Colonic mucosa (tissue), 4 donors: ENCODE measurements at places on chromosomes 2 and 18.
A peak's percentile ranks its signal among the peaks of the same experiment; 100 is the strongest.

GRCh38 chr2:70675862-70676261, 92.1 kb downstream of the ADD2 start:
- DNase-seq, result no peak

DNA sequence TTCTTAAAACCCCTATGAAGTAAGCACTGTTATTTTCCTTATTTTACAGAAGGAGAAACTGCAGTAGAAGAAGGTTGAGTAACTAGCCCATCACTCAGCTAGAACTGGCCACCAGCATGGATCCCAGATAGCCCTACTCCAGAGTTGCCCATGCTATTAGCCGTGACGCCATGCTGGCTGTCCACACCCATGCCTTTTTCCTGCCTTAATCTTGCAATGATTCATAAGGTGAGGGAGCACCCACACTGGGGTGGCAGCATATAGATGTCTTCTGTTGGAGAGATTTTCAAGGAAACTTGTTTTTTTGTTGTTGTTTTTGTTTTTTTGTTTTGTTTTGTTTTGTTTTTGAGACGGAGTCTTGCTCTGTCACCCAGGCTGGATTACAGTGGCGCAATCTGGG, 204.1 kb upstream of the HAAO start:
- no peak for DNase-seq

DNA sequence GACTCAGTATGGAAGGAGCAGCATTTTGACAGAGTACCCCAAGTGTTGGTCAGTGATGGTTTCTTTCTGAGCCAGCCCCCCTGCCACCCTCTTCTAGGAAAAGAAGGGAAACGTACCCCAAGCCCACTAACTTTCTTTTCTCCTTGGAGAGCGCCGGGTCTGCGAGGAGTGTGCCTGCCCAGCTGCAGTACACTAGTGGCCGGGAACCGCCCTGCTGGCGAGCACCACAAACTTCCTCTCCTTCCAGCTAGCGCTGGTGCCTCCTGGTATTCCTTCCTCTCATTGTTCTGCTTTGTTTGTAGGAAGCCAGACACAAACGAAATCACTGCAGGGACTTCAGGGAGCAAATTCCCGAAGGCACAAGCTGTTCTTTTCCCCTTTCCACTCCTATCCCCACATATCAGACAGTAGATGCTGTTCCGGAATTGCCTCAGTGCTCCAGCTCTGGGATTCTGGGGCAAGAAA, 1.8 kb downstream of the CCDC85A start:
- peak; percentile 38 for DNase-seq

DNA sequence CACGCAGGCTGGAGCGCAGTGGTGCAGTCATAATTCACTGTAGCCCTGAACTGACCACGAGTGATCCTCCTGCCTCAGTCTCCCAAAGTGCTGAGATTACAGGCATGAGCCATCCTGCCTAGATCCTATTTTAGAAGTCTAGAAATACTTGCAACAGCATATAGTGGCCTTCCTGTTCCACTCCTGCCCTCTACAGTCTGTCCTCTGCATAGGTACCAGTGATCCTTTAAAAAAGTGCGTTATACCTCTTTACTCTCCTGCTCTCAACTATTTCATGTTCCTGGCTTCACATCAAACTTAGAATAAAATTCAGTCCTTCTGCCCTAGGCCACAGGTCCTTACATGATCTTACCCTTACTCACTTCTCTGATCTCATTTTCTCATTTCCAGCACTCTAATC, 6.0 kb downstream of the COMMD1 start:
- no peak for DNase-seq

DNA sequence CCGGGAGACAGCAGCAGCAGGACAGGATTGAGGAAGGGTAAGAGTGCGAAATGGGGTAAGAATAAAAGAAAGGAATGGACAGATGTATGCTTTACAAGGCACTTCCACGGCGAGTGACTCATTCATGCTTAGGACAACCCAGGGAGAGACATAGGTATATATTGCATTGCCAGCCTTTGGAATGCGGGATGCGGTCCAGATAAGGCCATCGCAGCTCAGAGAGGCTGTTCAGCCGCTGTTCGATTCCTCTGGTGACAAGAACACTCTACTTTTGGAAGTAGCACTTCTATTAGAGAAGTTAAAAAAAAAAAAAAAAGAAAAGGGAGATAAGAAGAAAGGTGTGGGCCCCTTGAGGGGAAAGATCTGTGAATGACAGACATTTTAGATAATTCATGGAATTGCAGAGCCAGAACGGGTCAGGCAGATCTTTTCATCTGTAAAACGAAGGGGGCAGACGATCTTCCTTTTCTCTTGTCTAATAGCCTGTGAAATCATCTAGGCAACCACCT, 819 bp upstream of the NCOA1 start:
- peak; percentile 52 for DNase-seq

DNA sequence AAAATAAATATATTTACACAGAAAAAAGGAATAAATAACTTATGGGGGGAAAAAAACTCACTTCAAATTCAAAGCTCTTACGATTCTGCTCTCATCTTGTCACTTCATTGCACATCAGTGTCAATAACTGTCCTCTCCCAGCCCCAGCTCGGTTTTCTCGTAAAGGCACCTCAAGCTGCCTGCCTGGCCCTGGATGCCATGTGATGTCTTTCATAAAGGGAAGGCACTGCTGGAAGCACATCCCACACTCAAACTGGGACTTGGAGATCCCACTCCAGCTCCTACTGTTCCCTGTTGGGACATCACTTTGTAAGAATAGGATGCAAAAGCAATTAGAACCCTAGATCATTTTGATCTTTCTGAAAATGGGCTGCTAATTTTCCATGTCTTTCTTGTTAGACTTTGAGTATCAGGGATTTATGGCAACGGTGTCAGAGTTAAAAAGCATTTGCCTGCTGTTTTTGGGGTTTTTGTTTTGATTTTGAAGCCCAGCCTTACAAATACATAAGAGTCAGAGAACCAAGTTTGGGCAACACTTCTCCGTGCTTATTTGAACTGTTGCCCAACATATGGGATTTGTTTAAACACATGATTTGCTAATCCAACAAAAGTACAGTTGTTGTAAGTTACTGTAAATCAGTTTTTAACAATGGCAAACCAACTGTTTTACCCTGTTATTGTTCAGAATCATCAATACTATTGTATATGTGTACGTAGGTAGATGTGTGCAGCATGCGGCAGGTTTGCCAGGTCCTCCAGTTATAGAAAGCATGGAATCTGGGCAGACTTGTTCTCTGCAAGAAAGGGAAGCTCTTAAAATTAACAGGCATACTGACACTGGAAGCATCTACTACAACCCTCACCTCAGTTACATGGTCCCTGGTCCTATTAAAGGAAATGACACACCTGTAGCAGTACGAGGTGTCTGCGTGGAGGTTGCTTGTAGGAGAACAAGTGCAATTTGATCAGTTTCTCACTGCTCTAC, 20.6 kb downstream of the SERTAD2 start:
- DNase-seq, result no peak

DNA sequence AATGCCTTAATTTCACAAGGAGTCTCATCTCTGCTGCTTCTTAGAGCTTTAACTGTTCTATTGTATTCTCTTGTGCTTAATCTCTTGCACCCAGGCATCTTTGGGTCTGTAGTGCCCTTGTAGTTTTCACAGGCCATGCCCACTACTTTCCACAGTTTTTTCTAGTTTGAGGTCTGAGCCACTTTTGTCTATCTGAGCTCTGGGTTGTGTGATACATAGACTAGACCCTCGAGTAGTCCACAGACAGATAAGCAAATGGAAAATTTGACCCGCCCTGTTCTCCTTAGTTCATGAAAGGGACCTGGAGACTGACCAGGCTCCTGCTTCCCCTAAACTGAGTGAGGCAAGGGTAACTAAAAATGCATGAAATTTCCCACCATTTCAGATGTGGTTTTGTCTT, 466.8 kb upstream of the ZEB2 start:
- no peak for DNase-seq

DNA sequence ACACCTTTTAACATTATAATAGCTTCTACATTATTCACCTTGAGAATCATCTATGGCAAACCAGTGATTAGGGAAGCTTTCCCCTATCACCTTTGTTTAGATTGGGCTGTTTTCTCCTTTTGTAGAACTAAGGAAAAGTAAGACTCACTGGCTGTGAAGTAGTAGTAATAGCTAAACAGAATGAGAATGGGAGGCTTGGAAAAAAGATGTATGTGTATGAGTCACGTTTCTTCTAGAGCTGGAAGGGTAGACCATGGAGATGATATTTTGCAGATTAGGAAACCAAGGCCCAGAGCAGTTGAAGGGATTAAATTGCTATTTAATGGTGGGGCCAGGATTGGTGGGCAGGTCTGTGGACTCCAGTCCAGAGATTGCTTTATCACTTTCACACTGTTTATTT, 214.5 kb downstream of the MCFD2 start:
- DNase-seq, result no peak

- no peak for DNase-seq
These were observed 31.4 kb downstream of the COLEC11 start for GRCh38 chr2:3626118-3626811.

DNA sequence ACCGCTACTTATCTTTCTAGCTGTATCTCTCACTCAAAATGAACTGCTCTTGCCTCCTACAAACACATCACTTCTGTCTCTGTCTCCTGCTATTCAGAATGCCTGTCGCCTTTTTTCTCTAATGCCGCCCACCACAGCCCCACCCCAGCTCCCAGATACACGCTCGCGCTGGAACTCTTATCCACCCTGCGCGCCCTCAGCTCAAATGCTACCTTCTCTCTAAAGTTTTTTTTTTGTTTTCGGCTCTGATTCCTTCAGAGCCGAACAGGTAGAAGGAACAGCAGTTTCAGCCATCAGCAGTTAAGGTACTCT, 3.9 kb upstream of the SOS1 start:
- DNase-seq, result no peak

- no peak for DNase-seq
These were observed 7.7 kb upstream of the KCNE4 start for GRCh38 chr2:223044092-223044836.

GRCh38 chr2:128282976-128283810, 35.5 kb downstream of the HS6ST1 start:
- no peak for DNase-seq

- DNase-seq, result no peak
These were observed 630 bp upstream of the PPP1R1C start for GRCh38 chr2:181984814-181985631.

GRCh38 chr2:168091986-168092385, 155.4 kb downstream of the STK39 start:
- no peak for DNase-seq

DNA sequence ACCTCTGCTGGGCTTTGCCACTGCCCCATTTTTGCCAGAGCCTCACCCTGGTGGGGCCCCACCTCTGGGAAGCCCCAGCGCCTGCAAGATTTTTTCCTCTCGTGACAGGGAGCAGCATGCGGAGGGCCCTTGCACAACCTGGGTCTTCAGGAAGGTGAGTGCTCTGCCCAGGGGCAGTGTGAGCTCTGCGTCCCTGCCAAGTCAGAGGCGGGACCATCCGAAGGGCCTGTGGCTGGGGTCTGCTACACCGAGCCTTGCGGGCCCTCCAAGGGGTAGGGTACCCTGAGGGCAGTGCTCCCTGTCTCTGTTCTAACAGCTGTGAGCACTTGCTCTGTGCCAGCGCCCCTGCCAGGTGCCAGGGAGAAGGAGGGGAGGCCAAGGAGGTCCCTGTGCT, 5.8 kb upstream of the ODC1 start:
- no peak for DNase-seq

DNA sequence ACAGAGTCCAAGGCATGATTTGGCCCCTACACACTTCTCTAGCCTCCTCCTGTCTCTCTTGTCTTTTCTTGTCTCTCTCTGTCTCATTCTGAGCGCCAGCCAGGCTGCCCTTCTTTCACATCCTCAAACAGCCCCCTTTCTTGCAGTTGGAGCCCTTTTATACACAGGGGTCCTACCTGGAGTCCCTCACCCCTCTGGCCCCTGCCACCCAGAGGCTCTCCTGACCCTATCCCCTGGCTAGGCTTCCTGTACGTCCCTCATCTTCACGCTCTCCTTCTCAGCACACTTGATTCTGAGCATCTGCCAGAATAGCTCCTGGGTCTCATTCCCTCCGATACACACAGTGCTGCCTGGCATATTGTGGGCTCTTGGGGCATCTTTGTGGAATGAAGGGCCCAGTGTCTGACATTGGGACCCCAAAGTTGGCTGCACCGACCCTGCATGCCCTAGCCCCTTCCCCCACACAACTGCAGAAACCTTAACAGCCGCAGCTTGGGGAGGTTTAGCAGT, 261.9 kb downstream of the DYSF start:
- DNase-seq, result no peak

DNA sequence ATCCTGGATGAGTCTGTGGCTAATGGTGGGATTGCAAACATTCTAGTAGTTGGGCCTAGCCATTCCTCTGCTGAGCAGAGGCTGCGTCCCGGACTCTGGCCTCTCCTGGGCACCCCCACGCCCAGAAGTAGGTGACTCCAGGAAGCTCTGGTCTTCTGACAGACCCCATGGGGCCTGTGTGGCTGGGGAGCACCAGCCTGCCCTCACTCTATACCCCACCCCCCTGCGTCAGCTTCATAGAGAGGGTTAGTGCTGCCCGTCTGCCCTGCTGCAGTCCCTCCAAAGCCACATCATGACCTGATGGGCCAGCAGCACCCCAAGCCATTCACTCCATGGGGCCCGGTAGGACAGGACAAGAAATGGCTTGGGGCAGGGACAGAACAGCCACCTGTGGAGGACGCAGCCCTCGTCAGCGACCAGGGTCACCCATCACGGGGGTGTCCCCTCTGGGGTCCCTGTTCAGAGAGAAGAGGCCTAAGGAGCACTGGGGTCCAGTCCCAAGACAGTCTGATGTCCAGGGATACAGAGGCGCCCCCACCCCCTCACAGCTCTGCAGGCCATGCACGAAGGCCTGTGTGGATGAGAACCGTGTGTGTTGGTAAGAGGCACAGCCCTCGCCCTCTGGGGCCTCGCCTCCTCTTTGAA, 238.3 kb downstream of the ATAD2B start:
- no peak for DNase-seq

GRCh38 chr2:101806123-101806522, 108.6 kb downstream of the MAP4K4 start:
- DNase-seq, result no peak

DNA sequence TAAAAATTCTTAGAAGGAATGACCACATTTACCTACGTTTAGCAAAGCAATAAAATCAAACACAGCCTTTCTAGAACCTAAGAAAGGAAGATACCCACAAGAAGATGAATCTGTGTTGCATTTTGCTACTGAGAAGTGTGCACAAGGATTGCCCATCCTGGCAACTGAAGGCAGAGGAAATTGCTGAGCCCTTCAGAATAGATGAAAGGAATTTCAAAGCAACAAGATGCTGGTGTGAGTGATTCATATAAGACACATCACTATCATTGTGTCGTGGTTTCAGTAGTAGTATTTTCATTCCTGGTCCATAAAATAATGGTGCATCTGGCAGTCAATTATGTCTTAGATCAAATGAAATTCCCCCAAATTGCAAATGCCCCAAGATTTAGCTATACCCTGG, 48.4 kb upstream of the ANKRD44 start:
- no peak for DNase-seq

DNA sequence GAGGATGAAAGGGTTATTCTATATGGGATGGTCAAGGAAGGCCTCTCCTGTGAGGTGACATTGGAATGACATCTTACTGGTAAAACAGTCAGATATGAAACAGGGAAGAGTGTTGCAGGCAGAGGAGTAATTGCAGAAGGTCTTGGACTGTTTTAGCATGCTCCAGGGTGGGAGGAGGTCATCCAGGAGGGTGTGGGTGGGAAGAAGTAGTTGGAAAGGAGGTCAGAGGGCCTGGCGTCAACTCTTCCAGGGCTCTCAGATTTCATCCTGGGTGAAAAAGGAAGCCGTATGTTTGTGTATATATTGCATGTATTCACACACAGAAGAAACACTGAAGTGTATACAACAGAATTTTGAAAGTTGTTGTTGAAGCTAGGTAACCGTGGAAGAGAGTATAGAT, 48.2 kb downstream of the ATP9B start:
- DNase-seq, result no peak

GRCh38 chr2:199806179-199806578, 44.8 kb downstream of the FTCDNL1 start:
- no peak for DNase-seq
